ENCODE measurements at places on chromosomes 2 and 18.
A peak's percentile ranks its signal among the peaks of the same experiment; 100 is the strongest.

DNA sequence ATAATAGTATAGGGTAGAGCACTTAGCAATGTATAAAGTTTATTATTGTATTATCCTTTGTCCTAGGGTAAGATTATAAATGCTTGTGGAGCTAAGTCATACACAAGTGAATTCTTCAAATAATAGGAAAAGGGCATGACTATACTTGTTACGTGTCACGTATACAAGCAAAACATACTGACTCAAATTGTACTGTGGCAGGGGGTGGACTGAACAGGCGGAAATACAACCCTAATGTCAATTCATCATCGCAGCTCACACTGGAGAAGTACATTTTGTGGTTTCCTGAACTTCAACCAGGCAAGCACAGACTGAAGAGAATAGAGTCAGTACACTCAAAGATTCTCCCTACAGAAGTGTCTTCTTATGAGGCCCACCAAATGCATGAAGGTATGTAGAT is 201.0 kb downstream of the MBD2 start:
- peak; percentile 9 for DNase-seq

GRCh38 chr2:144511937-144512336 is 8.0 kb downstream of the ZEB2 start:
- DNase-seq = peak; percentile 41

DNA sequence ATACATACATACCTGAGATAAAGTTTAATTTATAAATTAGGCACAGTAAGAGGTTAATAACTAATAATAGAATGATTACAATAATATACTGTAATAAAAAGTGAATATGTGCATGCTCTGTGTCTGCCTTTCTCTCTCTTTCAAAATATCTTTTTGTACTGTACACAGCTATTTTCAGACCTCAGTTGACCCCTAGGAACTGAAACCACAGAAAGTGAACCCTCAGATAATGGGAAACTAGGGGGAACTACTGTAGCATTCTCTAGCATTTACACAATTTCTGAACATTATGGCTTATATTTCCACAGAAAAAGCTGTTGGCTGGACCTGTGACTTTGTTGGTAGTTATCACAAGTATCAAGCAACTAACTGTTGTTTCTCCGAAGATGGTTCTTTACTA is 25.9 kb downstream of the WDR75 start:
- DNase-seq = no peak

DNA sequence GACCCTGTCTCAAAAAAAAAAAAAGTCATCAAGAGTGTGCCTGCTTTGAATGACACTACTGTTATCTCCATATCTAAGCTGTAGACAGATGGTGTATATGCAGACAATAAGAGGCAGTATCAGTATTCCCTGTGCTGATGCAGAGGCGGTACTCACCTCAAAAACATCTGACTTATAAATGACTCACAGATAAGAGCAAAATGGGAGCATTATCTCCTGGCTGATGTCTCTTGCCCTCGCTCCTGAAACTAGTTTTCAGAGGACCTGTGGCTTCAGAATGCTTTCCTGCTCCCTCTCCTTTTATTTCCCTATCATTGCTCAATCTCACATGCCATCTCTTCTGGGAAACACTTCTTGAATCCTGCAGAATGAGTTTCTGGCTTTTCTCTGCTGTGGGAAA is 289.6 kb downstream of the PTPRM start:
- no peak for DNase-seq

- no peak for DNase-seq
Observed at GRCh38 chr2:52918551-52918950, 849.1 kb upstream of the CHAC2 start.

DNA sequence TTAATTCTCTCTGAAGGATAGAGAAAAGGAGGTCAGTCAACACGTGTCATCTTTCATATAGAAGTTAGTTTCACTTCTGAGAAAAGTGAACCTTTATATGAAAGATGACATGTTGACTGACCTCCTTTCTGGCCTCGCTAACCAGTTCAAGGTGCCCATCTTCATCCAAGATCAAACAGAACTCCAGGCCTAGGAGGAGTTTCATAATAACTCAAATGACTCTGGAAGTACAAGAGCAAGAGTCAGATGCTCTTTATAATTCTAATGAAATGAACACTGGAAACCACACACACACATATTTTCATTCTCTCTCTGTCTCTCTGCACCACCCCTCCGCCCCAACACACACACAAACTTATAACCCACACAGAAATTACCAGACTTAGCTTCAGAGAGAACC is 16.3 kb downstream of the ANKRD44 start:
- no peak for DNase-seq

GRCh38 chr2:180730976-180731375 is 249.4 kb upstream of the UBE2E3 start:
- DNase-seq = no peak

GRCh38 chr2:109208071-109208950 is 79.3 kb downstream of the SH3RF3 start:
- no peak for DNase-seq

DNA sequence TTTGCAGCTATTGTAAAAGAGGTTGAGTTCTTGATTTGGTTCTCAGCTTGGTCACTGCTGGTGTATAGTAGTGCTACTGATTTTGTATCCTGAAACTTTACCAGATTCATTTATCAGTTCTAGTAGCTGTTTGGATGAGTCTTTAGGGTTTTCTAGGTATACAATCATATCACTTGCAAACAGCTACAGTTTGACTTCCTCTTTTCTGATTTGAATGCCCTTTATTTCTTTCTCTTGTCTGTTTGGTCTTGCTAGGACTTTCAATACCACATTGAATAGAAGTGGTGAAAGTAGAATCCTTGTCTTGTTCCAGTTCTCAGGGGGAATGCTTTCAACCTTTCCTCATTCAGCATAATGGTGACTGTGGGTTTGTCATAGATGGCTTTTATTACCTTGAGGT is 210.5 kb upstream of the DPP10 start:
- DNase-seq = no peak

GRCh38 chr2:27076323-27076722 is 2.1 kb upstream of the EMILIN1 start:
- no peak for DNase-seq

- DNase-seq = peak; percentile 79
Observed at GRCh38 chr18:63788447-63789096, 13.4 kb downstream of the SERPINB7 start.

DNA sequence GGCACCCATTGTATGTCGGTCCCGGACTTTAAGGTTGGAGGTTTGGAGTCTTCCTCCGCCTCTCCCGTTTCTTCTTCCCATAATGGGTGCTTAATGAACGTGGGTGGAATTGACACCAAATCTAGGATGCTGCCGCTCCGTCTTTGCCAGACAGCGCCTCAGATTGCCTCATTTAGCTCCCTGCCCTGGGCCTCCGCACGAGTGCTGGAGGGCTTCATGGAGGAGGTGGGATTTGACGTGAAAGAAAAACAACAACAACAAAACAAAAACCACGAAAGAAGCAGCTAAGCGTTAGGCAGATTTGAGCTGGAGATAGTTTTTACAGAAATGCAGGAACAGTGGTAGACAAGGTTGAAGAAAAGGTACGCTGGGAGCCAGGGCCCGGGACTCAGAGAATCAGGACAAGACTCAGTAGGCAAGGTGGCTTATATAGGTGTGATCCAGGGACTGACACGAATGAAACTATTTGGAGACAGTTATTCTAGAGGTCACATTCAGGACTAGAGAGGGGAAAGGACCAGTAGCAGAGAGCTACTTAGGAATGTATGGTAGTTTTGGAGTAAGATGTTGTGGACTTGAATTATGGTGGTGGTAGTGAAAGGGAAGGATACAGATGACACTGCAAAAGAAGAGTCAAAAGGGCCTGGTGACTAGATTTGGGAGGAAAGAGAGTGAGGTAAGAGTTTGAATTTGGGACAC is 605 bp downstream of the ZNF2 start:
- DNase-seq = no peak
